Activated naive CD4-positive, alpha-beta T cell treated with anti-CD3 and anti-CD28 coated beads, Interleukin-2, amount 50 U/mL, for 16 hours (primary cell): ENCODE measurements at places on chromosomes 5 and 9.

GRCh38 chr5:104189909-104190308 lies 627.3 kb upstream of the NUDT12 start:
- no peak for DNase-seq

DNA sequence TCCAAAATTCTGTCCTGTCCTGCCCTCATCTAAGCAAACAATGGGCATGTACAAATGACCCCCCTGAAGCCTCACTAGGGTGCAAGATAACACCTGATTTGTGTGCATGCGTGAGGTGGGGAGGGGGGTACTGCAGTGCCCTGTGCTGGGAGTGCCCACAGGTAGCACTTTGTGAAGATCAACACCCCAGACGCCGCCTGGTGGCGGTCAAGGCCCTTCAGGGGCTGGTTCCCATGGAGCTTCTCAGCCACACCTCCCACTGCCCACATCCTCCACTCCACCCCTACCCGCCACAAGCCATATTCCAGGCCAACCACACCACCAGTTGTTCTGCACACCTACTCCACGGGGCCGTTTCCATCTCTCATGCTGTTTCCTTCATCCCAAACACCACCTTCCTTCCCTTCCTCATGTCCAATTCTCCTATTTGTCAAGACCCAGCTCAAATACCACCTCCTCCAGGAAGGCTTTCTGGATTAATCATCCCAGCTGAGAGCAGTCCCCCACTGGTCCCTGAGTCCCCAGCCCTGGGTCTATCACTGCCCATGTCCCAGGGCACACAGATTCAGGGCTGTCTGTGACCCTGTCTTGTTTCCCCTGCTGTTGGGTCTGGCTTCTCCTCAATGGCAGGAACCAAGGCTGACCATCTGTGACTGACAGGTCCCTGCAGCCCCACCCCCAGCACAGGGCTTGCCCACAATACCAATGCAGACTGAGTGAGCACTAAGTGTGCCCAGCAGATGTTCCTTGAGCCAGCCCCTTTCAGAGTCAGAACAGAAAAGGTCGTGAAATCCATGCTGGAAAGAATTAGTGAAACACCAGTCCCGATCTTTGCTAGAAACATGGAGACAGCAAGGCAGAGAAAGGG lies 178.4 kb downstream of the PAX5 start:
- DNase-seq, result no peak

- no peak for DNase-seq
Observed at GRCh38 chr5:148523139-148523538, 131.2 kb downstream of the HTR4 start.

DNA sequence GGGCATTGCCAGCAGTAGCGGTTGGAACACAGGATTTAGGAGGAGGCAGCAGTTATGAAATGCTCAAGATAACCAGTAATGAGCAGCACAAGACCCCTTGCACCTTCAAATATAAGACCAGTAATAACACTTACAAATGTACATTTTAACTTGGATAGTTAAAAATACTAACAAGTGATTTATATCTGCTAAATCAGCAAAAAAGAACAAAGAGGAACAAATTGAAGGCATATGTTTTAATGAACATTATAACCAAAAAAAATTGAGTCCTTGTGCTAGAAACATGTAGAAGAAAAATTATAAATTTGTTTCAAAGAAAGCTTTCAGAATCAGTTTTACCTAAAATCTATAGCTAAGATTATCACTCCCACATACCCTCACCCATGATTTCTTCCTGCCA lies 52.0 kb downstream of the ALDH7A1 start:
- DNase-seq, result no peak

GRCh38 chr5:146595088-146595487 lies 79.1 kb upstream of the GPR151 start:
- DNase-seq, result no peak

GRCh38 chr5:172795318-172795977 lies 24.5 kb upstream of the DUSP1 start:
- no peak for DNase-seq

GRCh38 chr5:180169248-180170105 lies 39.5 kb downstream of the RASGEF1C start:
- DNase-seq, result no peak

DNA sequence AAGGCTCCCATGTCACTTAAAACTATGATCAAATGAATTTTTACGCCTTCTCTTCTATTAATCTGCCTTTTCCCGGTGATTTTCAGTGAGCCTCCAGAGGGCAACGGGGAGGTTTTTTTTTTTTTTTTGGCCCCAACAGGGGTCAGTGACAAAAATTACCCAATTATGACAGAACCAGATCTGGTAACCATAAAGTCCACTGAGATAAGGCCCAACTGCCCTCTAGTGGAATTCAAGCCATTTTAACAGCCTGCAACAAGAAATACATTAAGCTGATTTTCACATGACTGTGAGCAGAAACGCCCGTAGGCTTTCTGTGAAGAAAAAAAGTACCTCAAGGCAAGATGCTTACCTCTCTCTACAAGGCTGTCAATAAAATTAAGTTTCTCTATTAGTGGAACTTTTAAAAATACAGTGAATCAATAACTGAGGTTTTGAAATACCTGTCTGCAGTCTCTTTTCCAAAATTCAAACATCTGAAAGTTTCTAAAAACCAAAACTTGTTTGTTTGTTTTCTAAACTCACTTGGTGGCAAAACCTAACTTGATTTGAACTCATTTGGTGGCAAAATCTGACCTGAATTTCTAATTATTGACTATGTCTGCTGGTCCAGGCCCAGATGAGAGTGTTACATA lies 49.7 kb upstream of the FST start:
- DNase-seq, result no peak

GRCh38 chr9:119792242-119792641 lies 423.0 kb upstream of the BRINP1 start:
- no peak for DNase-seq

GRCh38 chr9:20355022-20355421 lies 267.3 kb downstream of the MLLT3 start:
- DNase-seq, result no peak

DNA sequence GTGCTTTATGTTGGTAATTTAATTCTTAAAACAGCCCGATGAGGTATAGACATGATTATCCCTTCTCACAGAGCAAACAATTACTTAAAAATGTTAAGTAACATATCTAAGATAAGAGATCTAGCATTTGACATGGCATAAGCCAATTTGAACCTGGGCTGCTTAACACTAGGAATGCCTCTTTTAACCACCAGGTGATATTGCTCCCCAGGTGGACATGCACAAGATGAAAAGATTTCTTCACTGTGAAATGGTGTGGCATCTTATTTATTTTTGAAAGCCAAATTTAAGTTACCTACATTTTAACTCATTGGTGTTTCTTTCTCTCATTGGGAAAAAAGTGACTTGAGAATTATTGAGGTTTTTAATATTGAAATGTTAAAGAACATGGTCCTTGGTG lies 15.8 kb upstream of the LRRC70 start:
- no peak for DNase-seq

DNA sequence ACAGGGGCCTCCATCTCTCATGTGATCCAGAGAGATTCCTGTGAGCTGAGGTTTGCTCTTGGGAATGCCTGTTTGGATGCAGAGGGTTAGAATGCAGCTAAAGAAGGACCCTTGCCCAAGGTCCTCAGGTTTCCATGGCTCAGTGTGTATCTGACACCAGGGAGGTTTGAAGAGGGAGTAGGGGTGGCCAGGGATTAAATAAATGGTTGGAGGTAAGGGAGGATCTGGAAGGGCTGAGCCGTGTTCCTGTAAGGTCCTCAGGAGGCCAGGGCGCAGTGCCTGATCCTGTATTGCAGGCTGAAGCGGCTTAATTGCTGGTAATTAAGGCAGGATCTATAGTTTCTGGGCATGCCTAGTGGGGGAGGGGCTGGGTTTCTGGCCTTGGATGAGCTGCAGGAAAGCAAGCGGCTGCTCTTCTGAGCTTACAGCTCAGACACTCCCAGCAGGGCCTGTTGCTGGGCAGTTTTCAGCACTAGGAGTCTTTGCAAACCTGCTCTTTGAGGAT lies 41.5 kb upstream of the MAP1B start:
- no peak for DNase-seq

- no peak for DNase-seq
Observed at GRCh38 chr5:29113516-29113915, 2075.1 kb upstream of the CDH9 start.

- no peak for DNase-seq
Observed at GRCh38 chr5:179143446-179143845, 83.3 kb downstream of the ZNF354C start.

DNA sequence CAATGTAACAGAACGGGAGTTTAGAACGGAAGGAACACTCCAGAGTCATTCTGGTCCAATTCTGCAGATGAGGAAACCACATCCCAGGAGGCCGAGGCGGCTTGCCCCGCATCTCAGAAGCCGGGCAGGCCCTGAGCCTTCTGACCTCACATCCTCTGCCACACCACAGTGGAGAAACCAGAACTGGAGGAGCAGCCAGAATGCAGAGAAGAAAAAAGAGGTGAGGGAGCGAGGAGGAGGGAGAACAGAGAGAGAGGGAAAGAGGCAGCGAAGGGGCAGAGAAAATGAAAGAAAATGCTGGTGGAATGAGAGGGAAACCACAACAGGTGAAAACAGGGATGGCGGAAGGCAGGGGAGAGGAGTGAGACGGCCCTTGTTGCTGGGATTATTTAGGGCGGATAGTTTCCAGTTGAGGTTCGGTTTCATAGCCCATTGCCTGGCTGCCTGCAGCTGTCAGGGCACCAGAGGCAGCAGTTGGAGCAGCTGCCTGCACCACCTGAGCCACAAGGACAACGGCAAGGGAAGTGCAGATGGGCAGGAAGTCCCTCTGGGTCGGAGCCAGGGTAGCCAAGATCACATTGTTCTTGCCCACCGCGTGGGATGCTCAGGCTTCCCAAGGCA lies at the start of gene HMHB1:
Gene HMHB1 (plus strand): TSS at position 77 of the 621 bp plus-strand sequence.
- no peak for DNase-seq

- no peak for DNase-seq
Observed at GRCh38 chr9:31605164-31605563, 779.3 kb upstream of the ACO1 start.

DNA sequence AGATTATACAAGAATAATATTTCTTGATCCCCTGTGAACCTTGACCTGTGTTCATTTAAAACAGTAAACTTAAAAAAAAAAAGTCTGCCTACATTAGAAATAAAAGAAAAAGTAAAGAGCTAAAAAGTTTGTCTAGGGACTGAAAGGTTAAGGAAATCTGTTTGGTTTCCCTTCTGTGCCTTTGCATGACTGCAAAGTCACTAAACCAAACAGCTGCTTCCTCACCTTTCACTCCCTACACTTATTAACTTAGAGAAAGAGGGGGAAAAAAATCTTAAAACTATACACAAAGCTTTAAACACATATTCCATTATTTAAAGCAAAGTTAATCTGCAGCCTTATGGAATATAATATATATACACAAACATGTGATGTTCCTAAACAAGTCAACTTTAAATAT lies 65.1 kb downstream of the ZFR start:
- no peak for DNase-seq

- DNase-seq, result no peak
Observed at GRCh38 chr5:108935611-108936010, 187.9 kb downstream of the FER start.

DNA sequence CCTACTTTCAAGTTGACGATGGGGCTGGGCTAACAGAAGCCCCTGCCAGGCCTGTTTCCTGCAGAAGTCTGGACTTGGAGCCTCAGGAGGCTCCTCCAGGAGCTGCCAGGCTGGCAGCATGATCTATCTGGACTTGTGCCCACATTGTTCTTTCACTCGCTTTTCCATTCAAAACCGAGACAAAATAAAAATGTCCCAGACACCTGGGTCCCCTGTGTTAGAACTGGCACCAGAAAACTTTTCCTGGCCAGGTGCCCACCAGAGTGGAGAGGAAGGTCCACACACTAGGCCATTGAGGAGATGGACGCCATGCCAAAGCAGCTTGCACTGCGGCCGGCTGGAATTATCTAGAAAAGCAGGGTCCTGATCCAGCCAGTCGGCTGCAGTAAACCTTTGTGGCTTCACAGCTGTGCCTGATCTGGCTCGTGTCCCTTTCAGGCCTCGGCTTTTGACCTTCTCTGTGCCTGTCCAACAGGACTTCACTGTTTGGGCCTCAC lies 78.2 kb downstream of the GCNT1 start:
- DNase-seq, result no peak

DNA sequence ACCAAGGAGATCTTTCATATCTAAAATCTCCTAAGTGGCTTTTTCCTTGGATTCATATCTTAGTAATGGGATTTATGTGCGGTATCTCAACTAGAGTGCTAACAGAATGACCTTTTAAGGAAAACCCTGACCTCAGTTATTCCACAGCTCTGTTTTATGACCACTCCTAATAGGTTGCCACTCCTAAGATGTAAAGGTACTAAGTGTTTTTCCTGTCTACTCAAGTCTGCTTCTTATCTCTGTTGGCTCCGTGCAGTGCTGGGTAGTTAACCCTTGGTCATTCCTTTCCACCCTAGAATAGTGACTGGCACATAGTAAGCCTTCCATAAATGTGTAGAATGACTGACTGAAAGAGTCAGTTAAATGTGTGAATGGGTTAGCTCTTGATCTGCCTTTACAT lies 161.4 kb downstream of the DOCK2 start:
- DNase-seq, result no peak

DNA sequence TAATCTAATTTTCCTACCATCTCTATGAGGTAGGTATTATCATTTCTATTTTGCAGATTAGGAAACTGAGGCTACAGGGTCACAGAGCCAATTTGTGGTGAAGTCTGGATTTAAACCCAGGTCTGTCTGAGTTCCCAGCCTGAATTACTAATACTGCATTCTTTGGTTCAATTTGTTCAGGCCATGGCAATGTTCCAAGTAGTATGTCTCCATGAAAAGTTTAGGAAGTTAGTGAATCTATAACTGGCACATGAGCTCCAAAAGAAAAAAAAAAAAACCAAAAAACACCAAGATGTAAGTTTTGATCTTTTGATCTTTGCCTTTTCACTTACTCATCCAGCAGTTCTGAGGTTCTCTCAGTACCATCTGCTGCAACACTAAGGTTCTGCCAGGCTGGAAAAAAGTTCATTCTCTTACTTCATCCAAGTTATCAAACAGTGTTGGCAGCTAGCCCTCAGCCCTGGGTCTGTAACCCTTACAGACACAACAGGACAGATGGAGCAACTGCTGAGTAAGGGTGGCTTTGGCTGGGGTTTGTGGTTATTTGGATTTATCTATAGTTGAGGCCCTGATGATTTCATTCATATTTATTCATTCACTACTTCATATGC lies 4.4 kb upstream of the TMEM268 start:
- DNase-seq, result no peak

DNA sequence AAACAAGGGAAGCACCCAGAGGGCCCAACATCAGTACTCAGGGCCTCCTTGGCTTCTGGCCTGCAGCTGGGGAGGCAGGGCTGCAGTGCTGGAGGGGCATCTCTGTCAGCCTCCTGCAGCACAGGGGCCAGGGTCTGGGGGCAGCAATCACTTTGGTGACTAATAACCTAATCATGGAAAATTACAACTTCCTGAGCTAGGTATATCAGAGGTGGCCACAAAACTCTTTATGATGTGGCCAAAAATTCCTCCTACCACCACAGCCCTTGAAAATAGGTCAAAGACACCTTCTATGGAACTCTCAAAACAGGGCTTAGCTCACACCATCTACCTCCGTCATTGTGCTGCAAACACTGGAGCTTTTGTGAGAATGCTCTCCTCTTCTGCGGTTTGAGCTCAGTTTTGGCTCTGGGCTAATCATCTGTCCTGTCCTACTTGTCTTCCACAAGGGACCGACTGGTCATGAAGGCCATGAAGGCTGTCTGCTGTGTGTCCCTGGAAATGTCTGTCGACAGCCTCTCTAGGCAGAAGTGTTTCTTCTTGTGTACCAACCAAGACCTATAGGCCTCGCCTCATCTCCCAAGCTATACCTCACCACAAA lies 28.6 kb downstream of the CSF2 start:
- DNase-seq, result no peak

- DNase-seq, result no peak
Observed at GRCh38 chr9:127841087-127841835, 13.2 kb downstream of the ENG start.
